ENCODE measurements at places on chromosomes 6 and 20.

DNA sequence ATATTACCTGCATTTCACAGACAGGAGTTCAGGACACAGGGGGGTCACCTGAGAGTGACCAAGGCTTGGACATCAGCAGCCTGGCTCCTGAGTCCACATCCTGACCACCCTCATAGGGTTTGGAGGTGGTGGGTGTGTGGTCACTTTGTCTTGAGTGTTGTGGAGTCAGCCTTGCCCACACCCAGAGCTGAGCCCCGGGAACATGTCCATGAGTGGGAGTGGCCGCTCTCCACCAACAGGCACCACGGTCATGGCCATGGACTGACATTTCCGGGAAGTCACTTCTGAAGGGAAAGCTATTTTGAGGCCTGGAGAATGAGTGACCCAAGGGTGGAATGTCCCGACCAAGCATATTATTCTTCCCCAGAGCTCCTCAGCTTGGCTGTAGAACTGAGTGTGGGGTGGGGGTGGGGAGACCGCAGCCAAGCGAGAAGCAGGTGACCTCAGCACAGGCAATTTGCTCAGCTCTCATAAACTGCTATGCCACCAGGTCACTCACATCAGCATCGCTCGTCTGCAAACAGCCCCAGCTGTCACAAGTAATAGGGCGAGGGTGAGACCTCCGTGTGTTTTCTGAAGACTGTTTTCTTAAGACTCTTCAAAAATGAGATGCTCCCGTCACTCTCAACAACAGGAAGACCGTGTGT, 348.6 kb upstream of the CDH4 start:
- no peak for DNase-seq

DNA sequence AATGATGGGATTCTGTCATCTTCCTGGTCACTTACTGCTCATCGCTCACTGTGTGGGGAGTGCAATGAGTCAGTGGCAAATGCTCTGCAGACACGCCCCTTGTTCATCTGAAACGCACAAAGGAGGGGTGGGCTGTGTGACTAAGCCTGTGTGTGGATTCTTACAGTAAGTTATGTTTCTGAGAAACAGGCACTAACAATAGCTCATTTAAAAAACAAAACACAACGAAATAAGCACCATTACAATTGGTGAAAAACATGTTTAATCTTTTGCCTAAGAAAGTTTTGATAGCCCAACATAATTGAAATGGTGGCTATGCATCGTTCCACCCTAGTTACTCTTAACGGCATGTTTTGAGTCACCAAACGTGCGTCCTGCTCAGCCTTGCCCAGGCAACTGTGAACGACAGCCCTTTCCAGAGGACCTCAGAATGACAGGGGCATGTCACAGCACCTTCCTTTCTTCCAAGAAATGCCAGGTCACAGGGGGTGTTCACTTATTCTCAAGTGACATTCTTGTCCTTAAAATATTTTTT, 118.4 kb upstream of the SGK1 start:
- DNase-seq = peak; percentile 95

DNA sequence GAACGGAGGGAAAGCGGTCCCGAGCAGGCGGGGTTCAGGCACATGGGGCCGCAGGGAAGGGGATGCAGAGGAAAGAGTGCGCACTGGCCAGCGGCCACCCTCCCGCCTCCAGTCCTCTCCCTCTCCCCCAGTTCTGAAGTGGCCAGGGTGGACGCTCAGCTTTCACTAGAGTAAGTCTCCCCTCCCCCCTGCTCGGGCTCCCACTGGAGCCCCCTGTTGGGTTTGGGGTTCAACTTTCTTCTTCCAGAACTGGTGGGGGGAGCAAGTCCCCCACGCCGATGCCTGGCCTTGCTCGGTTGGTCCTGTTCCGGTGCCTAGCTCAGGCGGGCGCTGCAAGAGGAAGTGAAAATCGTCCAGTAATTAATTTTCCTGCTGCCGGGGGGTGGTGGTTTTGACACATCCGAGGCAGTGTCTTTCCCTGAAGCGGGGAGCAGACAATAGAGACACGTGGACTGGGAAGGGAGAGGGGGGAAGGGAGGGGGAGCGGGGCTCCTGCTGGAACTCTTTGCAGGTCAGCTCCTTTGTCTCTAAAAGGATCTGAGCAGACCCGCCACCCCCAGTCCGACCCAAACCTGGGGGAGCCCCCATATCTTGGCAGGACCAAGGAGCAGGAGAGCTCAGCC, 824 bp upstream of the SCRT2 start:
- no peak for DNase-seq

DNA sequence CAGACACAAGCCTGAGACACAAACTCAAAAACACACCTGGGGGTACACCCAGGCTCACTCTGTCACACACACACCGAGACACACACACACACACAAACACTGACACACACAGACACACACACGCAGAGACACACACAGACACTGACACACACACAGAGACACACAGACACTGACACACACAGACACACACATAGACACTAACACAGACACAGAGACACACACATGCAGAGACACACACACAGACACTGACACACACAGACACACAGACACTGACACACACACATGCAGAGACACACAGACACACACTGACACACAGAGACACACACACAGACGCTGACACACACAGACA, 14.4 kb upstream of the ABHD16B start:
- DNase-seq = no peak

GRCh38 chr20:54351371-54352136, 123.8 kb upstream of the DOK5 start:
- DNase-seq = no peak

DNA sequence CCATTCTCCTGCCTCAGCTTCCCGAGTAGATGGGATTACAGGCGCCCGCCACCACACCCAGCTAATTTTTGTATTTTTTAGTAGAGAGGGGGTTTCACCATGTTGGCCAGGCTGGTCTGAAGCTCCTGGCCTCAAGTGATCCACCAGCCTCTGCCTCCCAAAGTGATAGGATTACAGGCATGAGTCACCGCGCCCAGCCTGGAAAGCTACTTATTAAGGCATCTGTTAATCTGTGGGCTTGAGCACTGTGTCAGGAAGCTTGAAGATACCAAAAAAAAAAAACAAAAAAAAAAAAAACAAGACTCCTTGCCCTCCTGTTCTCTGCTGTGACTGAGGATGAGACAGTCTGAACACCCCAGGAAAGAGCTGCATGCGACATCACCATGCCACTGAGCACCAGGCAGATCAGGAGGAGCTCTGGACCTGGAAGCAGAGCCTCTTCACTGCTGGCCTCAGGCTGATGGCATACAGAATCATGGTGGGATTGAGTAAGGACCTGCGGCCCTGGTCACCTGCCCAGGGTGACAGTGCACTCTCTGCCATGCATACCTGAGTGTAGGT, 166.5 kb upstream of the SNX9 start:
- DNase-seq = no peak

DNA sequence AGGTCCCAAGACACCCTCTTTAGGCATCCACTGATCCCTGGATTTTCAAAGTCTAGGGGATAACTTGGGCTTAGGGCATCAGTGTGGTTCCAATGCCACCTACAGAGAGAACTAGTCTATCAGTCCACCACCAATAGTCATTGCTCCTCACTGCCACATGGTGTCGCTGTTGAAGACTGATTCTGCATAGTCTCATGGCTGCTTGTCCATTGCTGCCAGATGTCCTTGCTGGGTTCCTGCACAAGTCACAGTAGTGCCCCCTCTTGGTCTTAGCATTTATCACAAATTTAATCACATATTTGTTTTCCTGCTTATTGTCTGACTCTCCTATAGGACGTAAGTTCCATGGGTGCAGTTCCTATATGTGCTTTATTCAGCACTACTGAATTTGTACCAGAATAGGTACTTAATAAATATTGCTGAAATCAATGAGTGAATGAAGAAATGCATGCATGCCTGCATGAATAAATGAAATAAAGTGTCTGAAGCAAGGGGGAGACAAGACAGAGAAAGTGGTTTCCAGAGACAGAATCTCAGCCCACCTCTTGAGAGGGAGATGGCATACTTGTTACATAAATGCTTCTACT, 45.9 kb upstream of the RALY start:
- no peak for DNase-seq

- no peak for DNase-seq
These were observed 560 bp downstream of the YTHDF1 start for GRCh38 chr20:63215101-63216040.

GRCh38 chr20:49674383-49675352, 39.0 kb downstream of the B4GALT5 start:
- DNase-seq = no peak

- DNase-seq = no peak
These were observed 90.2 kb upstream of the TOX2 start for GRCh38 chr20:43824309-43825050.

GRCh38 chr6:13065581-13065980, 262.8 kb downstream of the TBC1D7 start:
- DNase-seq = no peak

DNA sequence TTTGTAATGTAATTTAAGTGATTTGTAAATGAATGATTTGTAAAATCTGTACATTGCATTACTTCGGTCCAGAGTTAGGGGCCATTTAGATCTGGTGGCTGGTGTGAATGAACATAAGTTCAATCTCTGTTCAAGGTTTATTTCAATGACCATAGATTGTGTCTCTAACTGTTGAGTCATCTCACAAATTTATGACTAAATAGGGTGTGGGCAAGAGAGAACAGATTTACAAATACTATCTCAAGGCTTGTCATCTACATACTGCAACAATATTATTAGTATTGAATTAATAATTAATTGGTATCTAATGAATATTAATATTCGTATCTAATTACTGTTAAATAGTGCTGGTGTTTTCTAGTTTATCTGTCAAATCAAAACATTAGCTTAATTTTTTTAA, 115.3 kb upstream of the EDN1 start:
- no peak for DNase-seq

DNA sequence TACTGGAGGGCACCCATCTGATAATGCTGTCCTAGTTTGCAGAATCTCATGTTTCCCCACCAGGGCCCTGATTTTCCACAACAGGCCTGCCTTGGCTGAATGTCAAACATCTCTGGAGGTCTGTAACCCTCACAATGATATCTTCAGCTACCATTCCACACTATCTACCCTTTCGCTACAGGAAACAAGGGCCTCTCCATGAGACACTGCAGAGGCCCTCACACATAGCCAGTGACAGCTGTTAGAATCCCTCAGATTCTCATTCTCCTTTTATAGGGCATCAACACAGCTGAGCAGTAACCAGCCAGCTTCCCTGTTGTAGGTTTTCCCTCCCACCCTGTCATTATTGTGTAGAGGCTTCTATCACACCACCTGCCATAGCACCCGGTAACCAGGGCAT, 29.6 kb upstream of the MICB start:
- no peak for DNase-seq

GRCh38 chr6:150673720-150674346, 74.1 kb downstream of the PLEKHG1 start:
- DNase-seq = no peak

- DNase-seq = no peak
These were observed 271.2 kb upstream of the THEMIS start for GRCh38 chr6:128172081-128172480.

DNA sequence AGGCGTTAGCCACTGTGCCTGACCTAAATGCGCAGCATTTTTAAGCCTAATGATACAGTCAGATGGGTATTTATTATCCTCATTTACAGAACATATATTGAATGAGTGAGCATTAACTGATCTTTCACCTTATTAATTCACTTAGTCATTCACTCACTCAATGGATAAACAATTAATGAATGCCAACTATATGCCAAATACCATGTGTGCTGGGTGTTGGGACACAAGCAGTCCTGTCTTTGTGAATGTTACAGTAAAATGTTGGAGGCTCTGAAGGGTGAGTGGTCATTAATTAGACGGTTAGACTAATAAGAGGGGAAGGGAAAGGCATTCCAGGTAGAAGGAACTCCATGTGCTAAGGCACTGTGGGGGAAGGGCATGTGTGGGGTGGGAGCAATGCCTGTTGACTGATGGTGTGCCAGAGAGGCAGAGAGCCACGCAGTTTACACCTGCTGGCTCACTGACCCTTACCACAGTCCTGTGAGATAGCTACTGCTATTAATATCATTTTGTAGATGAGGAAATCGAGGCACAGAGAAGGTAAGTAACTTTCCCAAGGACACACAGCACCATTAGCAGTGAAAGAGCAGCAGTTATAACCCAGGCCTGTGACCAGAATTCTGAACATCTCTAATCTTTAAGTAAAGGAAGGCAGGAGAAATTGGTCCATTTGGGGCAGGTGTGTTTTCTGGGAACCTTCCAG, 38.7 kb upstream of the B4GALT5 start:
- no peak for DNase-seq

DNA sequence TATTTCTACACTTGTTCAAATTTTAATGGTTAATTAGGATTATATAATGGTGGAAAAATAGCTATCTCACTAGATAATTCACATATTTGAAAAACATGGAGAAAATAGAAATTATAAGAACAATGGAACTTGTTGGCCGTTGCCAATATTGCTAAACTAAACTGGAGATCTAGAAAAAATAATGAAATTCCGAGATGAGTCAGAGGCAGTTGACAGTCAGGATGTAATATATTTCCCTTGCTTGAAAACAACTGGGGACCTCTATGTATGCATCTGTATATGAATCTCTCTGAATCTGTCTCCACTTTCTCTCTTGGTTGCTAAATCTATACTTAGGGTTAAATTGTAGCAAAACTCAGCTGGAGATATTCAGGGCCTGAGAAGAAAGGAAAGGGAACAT, 1108.2 kb upstream of the GJE1 start:
- no peak for DNase-seq

GRCh38 chr20:43532416-43533055, 25.0 kb downstream of the L3MBTL1 start:
- DNase-seq = no peak

DNA sequence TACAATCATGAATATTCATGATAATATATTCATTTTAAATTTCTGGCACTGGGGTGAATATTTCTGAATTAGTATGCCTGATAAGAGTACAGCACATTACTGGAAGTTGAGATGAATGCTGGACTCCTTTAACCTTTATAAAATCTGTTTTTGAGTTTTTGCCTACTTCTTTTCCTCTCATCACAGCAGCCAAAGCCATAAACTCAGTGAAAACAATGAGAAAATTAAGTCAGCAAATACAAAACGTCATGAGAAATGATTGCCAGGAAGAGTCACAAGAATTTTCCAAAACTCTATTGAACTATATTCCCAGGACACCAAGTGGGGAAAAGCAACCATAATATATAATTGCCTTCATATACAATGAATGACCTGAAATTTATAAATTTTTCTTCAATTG, 837.6 kb downstream of the TBC1D32 start:
- no peak for DNase-seq

Data from amniotic stem cell (primary cell).